Activated T-cell treated with anti-CD3 and anti-CD28 coated beads for 48 hours (primary cell): ENCODE measurements at places on chromosomes 11 and 22.

GRCh38 chr11:130106381-130106780, 36.7 kb downstream of the APLP2 start:
- no peak for DNase-seq

DNA sequence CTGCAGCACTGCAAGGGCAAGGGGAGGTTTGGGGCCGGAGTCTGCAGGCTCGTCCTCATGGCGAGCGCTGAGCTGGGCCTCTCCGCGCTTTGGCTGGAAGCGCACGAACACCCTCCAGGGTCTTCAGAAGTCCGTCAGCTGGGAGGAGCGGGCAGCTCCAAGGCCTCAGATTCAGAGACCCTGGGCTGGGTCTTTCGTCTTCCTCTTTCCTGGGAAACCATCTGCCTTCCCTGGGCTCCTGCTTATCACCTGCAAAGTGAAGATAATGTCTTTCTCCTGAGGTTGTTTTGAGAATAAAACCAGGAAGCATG, 525.6 kb downstream of the BRD1 start:
- no peak for DNase-seq

DNA sequence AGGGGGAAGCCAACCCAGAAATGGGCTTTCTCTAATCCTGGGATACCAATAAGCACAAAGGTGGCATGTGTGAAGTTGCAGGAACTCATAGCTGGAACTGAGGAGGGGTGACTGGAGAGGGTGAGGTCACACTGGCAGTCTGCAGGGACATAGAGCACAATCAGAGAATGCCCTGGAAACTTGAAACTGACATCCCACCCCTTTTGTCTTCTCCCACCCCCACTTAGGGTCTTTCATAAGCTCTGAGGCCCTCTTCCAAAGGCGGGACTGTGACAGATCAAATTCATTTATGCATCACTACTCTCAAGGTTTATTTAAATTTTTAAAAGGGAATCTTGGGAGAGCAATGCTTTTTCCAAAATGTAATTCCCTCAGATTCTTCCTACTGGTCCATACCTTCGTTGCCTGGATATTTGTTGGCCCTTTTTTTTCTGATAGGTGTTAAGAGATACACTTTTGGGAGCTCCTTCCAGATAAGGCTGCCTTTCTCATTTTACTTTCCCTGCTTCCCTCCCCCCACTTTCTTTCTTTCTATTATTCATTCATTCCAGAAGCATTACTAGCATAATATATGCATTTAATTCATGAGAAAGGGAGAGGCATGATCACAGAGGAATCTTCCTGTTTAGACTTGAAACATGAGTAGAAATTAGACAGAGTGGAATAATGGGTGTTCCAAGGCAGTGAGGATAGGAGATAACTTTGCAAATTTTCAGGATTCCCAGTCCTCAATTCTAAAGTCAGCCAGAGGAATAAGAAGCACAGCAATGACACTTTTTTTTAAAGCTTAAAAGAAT, 14.8 kb downstream of the OR51E2 start:
- no peak for DNase-seq

- DNase-seq, result no peak
These were observed 30.0 kb upstream of the MUC5B start for GRCh38 chr11:1192741-1193325.

DNA sequence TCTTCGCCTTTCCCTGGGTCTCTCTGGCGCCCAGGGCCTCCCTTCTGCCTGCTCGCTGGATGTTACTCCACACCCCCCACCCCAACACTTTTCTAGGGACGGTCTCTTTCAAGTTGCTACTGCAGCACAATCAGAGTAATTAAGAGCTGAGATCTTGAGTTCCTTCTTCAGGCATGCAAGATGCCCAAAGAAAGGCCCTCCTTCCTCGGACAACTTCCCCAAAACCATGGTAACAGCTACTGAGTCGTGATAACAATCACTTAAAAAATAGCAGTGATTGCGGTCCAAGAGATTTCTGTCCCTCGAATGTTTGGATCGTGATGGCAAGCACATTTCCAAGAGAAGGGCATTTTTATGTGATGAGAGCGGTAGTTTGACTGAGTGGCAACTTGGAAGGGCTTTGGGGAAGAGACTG, 638 bp upstream of the TENM4 start:
- DNase-seq, result no peak

- DNase-seq, result no peak
These were observed 351.9 kb downstream of the DDX10 start for GRCh38 chr11:109016724-109017123.

DNA sequence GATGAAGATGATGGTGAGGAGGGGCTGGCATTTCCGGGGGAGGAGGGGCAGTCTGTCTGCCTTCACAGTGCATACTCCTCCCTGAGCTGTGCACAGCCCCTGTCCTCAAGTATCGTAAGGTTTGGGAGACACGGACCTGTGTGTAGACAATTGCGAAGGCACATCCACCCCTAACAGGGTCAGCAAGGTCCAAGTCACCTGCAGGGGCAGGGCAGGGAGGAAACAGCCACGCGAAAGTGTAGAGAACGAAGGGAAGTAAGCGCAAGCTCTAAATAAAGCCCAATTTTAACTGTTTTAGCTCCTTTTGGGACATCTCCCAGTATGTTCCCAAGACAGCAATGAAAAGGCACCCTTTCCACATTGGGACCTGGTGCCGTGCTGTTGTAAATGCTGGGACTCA, 448.2 kb downstream of the TBC1D22A start:
- no peak for DNase-seq

GRCh38 chr11:21564833-21565682, 627.8 kb upstream of the ANO5 start:
- no peak for DNase-seq

- DNase-seq, result no peak
These were observed 28.1 kb upstream of the KLHL35 start for GRCh38 chr11:75461151-75461550.

DNA sequence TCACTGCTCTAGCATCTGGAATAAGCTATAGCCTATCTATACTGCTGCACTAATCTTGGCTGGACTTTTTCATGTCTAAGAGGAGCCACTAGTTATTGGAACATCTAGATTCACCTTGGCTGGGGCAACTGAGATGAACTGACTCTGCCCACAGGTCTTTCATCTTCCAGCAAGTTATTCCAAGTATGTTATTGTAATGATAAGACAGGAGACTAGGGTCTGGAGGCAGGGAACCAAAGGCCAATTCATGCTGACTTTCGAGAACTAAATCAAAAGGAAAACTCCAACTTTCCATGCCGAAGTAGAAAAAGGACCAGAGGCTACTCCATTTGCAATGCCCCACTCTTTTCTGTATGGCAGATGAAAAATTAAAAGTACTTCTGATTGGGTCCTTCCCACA, 1243.0 kb upstream of the RAG2 start:
- DNase-seq, result no peak

- DNase-seq, result no peak
These were observed 76.9 kb upstream of the TOP3B start for GRCh38 chr22:22059291-22060002.

DNA sequence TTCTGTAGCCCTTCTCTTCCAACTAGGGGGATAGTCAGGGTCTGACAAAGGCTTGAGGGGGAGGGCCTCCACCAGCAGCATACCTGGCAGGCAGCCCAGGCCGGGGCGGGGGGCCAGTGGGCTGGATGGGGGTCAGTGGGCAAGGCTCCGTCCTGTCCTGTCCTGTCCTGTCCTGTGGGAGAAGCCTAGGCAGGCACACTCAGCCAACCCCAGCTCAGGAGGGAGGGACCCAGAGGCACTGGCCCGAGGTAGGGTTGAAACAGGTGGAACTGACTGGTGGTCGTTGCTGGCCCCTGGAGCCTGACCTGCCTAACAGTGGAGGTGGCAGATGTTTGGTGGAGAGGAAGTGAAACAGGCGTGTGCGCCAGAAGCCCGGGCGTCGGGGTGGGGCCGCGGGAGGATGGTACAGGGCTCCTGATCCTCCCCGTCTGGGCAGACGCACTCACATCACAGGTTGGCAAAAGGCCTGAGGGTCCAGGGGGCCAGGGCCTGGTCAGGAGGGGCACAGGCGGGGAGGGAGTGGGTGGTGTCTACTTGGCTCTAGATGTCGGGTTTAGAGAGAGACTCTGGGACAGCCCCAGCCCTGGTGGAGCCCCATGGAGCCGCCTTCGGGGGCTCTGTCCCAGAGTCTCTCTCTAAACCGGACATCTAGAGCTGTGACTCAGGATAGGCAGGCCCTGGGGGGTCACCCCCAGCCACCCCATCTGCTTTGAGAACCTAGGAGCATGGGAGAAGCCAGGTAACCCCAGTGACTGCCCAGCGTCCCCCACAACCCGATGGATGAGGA, 32.5 kb upstream of the GRAMD4 start:
- DNase-seq, result no peak
